SK-MEL-5 (cell line): ENCODE measurements at places on chromosomes 3 and 15.

DNA sequence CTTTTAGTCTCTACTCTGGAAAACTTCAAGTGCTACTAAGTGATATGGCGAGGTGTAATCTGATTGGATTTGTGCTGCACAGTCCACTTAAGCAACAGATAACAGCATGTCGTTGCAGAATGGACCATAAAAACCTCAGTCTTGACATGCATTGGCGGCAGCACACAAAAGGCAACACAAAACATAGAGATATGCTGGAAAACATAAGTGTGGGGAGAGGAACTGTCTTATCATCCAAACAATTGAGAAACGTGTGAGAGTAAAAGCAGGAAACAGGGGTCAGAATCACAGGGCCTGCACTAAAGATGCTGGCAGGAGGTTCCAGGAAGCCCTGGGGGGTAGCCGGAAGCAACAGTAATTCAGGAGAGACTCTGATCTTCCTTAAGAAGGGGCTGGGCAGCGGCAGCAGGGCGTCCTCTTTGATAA is 82.1 kb downstream of the CGNL1 start:
- DNase-seq = no peak

GRCh38 chr3:23900744-23901143 is 16.0 kb downstream of the NKIRAS1 start:
- DNase-seq = peak; percentile 87

GRCh38 chr15:53841651-53842050 is 82.2 kb upstream of the WDR72 start:
- no peak for DNase-seq

- no peak for DNase-seq
These were observed 4.3 kb downstream of the HRG start for GRCh38 chr3:186670155-186670554.

DNA sequence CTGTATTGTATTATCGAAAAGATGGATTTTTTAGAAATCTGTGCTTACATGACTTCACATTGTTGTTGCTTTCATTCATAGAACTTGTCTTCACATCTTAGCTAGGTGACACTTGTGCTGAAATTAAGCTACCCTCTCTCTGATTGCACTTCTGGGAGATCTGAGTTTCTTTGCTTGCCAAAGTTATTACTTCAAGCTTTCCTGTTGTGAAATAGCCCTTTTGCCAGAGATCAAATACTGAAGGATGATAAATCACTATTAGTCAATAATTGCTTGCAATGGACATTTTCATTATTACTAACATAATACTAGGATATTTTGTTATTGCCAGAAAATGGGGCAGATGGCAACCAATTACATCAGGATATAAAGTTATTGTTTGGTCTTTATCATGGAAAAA is 34.7 kb downstream of the PIK3CA start:
- no peak for DNase-seq

GRCh38 chr15:26767169-26767670 is 5.6 kb downstream of the GABRB3 start:
- DNase-seq = no peak

DNA sequence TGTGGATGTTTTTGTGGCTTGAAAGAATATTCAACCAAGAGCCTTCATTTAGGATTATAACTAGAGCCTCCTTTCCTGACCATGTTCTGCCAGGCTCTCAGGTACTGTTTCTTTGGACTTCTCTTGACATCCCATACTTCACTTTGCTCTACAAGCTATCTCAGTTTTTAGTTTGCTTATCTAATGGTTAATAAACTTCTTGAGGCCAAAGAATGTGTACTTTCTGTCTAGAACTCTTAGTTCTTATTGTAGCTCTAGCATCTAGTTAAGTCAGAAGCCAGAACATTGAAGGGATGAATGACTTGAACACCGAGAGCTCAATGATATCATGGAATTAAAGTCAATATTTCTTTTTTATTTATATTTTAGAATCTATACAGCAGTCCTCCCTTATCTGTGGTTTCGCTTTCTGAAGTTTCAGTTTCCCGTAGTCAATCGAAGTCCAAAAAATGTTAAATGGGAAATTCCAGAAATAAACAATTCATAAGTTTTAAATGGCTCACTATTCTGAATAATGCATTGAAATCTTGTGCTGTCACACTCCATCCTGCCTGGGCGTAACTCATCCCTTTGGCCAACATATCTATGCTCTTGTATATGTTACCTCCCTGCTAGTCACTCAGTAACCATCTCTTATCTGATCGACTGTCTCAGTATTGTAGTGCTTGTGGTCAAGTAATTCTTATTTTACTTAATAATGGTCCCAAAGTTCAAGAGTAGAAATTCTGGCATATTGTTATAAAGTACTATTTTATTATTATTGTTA is 368.6 kb upstream of the RBMS3 start:
- DNase-seq = no peak

DNA sequence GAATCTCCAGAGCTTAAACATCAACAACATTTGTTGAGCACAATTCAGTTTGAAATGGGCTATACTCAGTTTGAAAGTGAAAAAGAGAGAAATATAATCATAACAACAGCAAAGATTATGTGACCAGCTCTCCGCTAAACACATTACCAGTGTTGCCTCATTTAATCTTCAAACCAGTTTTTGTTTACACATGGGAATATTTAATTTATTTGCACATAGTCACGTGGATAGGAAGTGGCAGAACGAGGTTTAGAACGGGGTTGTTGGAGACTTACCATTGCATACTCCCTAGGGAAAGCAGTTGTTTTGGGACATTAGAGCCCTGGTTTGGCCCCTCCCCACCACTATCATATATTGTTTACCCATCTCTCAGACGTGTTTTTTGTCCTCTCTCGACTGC is 77.2 kb downstream of the IL1RAP start:
- no peak for DNase-seq

DNA sequence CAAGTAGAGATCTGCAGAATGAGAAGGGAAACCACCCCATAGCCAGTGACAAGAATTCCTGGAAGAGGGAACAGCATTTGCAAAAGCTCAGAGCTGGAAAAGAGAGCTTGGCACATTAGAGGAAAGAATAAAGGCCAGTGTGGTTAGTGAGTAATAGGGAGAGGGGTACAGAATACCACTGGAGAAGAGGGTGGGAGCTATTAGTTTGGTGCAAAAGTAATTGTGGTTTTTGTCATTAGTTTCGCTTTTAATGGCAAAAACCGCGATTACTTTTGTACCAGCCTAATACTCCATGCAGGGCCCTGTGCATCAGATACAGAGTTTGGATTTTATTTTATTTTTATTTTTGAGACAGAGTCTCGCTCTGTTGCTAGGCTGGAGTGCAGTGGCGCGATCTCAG is 9.8 kb downstream of the SLC24A1 start:
- DNase-seq = no peak

DNA sequence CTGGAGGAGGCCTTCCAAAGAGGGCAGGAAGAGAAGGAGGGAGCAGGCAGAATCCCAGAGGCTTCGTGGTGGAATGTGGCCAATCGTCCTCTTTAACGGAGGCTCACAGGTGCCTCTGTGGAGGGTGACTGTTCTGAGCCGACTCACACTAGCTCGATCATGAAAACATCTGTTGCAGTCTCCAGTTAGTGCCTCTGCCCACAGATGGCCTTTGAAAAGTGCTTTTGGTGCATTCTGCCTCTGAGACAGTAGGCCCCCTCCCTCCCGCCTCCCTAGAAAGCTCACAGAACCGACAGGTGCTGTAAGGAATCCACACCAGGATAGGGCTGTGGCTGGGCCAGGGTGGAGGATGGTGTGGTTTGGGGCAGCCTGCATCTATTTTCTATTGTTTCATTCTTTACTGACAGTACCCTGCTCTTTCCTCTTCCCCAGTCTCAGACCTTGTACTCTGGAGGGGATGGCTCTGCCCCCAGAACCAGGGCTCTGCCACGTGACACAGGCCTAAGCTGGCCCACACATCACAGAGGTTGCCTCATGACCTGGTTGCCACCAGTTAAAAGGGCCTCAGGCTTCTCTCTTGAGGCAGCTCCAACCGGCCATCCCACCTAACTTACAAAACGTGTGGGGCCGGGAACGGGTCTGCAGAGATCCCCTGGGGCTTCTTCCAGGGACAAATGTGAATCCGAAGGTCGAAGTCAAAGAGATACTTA is 27.2 kb upstream of the PIGZ start:
- DNase-seq = no peak

- DNase-seq = no peak
These were observed 1.2 kb downstream of the KNL1 start for GRCh38 chr15:40595219-40595618.

DNA sequence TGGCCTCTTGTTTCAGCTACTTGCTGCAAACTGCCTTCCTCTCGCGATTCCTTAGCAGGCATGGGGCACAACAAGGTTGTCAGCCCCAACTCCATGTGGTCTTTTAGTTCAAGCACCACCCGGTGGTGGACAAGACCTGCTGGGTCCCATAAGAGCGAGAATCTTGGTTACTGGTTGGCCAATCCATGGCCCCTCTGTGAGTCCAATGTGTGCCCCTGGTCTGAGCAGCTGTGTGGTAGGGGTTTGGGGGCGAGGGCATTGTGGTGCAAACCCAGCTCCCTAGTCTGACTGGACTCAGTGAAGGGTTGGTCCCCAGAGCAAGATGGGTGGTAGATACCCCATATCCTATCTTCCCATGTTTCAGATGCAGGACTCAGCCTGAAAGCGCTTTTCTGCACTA is 48.8 kb downstream of the MESD start:
- no peak for DNase-seq

GRCh38 chr15:38883987-38884386 is 319.4 kb upstream of the RASGRP1 start:
- no peak for DNase-seq

- no peak for DNase-seq
These were observed 46.9 kb upstream of the DIPK2A start for GRCh38 chr3:143924522-143925285.
